CD4-positive, alpha-beta T cell treated with Interleukin-4 for 1 hour (primary cell): ENCODE measurements at places on chromosomes 6 and 20.
A peak's percentile ranks its signal among the peaks of the same experiment; 100 is the strongest.

DNA sequence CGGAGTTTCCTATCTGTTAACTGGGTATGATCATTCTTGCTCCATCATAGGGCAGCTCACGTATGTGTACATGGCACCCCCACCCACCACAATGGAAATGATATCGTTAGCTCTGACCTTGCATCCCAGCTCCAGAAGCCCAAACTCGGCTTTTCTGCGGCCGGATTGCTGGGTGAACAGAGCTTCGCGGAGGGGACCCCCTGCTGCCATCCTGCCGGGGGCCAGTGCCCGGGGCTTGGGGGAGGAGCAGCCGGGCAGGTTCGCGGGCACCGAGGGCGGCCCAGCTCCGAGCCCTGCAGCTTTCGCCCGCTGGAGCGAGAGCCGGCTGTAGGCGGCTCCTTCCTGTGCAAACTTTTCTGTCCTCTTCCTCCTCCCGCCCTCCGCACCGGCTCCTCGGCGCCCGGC lies 24.9 kb upstream of the FUCA2 start:
- peak; percentile 47 for DNase-seq

DNA sequence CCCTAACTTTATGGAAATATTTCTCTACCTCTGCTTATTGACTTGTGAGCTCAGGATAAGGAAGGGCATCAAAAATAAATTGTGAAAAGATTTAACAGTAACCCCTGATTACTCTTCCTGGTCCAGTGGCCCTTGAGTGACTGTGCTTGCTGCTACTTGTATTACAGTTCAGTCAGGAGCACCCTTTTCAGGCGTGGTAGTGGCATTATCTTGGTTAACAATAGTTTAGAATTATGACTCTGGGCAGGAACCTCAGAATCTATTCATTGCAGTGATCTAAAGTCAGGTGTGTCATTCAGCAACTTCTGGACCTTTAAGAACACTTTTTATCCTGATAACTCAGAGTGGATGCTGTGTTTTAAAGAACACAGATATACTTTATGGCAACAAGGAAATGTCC lies 43.4 kb downstream of the FAM135A start:
- no peak for DNase-seq

DNA sequence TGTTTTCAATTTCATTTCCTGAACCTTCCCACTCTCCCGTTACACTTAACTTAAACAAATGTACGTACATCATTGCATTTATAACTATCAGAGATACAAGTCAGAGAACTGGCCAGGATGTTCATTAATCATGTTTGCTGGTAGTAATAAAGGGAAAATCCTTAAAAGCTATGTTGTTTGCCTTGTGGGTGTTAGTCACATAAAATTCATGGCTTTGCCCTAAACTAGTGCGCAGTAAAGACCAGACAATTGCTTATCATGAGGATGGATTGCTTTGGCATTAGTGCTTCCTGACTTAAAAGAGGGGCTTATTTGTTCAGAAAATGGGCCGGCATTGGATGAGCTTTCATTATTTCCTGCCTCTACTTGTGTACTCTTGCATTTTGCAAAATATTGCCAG lies 1037.3 kb upstream of the FLRT3 start:
- DNase-seq: no peak

- DNase-seq: no peak
These were observed 51.4 kb downstream of the WDR27 start for GRCh38 chr6:169650241-169650958.

DNA sequence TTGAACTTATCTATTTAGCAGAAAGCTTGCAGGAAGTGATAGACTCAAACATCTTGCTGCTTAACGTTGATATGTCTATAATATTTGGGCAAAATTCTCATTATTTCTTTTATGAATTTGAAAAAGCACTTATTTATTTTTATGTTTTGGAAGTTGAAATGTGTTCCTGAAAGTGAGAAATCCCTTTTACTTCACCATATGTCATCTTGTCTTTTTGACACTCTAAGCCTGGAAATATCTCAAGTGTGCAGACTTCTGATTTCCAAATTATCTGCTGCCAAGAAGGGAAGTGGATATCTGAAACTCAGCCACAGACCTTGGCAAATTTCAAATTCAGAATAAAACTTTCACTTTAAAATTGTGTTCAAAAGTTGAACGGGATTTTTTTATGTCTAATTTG lies 368.7 kb upstream of the MANEA start:
- DNase-seq: no peak

- DNase-seq: no peak
These were observed 53.5 kb downstream of the KCNQ5 start for GRCh38 chr6:72675396-72675795.
